ENCODE measurements at places on chromosomes 4 and X.

- no peak for DNase-seq
Observed at GRCh38 chr4:26455571-26455970, 34.7 kb downstream of the CCKAR start.

DNA sequence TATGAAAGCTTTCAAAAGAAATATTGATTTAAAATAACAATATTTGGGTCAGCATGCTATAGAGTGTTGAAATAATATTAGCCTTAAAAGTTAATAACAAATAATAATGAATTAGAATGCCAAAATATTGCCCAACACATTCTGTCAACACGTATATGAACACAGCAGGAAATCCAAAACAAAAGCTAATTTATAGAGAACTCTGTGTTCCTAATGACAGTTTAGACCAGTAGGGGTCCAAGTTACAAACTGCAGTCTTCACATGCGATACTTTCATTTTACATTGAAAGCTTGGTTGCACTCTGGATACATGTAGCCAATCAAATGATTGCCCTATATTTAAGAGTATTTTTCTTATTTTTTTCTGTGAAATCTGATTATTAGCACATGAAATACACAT lies 274.4 kb downstream of the DCTD start:
- DNase-seq = no peak

GRCh38 chrX:16897445-16897844 lies 27.3 kb upstream of the RBBP7 start:
- no peak for DNase-seq

DNA sequence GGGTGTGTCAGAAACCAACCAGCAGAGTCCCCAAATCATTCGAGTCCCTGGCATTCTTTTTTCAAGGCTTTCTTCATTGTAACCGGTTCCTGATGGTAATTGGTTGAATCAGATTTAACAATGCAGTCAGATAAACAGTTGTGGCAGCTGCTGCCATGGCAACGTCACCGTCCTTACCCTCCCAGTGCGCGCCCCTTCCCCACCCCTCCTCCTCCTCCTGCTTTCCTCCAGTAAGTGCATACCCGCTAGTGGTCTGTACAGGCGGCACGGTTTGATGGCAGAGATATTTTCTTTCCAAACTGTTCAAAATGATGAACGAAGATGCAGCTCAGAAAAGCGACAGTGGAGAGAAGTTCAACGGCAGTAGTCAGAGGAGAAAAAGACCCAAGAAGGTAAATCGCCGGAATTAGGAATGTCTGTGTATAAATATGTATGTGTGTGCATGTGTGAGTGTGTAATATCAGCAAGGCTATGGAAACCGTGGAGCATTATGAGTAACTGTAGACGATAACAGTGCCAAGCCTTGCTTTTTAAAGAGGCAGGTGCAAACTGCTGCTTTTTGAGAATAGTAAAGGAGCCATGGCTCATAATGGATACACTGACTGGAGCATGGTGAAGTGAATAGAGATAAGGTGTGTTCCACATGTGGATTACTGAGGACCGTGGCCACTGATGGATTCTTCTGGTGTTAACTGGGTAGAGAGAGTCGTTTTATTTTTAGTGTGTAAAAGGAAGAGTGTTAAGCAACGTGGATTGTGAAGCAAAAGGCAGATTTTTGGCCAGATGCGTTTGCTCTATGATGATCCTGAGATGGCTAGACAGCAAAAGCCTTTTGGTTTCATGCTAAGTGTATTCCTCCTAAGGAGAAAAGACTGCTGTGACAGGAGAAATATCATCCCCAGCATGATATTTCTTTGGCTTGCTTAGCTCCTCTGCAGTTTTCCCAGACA lies at the start of gene ANK2:
Gene ANK2, plus strand, starts transcription at position 233 of the 950 bp plus-strand sequence. Its CDS starts 76 bp downstream, at position 309.
- peak; percentile 89 for DNase-seq

GRCh38 chr4:103424853-103425252 lies 226.7 kb upstream of the CENPE start:
- DNase-seq = no peak

GRCh38 chr4:25986807-25987206 lies 72.8 kb downstream of the SMIM20 start:
- peak; percentile 58 for DNase-seq

All from ecto neural progenitor cell (in vitro differentiated cells).